ENCODE measurements at places on chromosomes 4 and X.

DNA sequence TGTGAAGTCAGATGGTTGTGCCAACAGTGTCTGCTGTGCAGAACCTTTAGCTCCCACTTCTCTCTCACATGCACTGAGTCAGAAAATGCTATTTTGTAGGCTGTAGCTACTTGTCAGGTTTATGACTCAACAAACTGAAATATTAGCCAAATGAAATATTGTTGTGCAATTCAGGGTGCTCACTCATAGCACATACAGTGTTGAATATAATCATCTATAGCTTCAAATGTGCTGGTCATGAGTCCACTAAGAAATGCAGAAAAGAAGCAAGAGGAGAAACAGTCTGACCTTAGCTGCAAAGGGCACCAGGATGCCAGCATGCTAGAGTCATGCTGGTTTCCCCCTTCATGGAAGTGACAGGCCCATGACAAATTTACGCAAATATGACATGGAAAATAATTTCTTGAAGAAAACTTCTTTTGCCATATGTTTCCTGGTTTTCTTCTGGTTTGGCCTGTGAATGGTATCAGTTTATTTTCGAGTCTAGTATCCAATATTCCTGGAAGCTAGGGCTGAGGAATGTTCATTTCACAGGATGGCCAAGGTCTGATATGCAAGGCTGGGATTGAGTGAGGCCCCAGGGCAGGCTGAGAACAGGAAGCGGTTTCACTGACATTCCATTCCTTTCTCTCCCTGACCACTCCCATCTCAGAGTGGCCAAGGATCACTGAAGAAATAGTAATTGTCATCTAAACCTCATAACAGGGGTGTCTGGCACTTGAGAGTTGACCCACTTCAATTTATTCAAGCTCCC, 10.3 kb upstream of the CXCL2 start:
- no peak for DNase-seq

DNA sequence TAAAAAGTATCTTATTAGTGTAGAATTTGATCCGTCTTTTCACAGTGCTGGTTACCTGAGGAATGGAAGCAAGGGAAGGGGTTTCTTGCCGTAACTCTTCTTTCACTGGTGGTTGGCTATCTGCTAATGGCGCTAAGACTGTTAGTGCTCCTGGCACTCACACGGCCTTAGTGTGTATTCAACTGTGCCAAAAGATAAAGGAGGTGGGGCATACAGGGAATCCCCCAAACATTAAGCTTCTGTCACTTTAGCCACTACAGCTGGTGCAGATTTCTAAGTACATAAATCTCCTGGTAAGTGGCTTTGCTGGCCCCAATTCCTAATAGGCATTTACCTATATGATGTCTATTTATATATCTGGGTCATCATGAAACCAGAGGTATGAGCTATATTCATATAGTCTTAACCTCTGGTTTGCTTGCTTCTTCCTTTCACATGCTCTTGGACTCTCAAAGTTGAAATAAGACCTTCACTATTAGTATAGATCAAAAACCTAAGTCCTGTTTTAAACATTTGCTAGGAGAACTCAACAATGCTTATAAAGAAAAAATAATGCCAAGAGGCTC, 95.1 kb downstream of the TSPAN7 start:
- DNase-seq, result peak; percentile 6

DNA sequence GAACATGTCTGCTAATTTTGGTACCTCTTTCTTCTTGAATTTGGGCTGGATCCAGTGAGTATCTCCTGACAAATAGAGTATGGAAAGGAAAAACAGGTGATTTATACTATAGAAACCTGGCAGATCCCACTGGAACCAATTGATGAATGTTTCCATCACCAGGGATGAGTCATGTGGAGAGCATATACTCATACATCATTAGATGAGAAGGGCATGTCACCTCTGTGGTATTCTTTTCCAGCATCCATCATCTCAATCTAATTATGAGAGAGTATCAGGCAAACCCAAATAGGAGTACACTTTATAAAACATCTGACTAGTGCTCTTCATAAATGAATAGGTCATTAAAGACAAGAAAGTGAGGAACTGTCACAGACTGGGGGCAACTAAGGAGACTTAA, 90.7 kb downstream of the CLDN22 start:
- no peak for DNase-seq

GRCh38 chrX:110006821-110007375, 4.0 kb downstream of the TMEM164 start:
- no peak for DNase-seq

- DNase-seq, result no peak
These were observed 54.8 kb downstream of the TBL1X start for GRCh38 chrX:9519546-9520216.

GRCh38 chrX:113275804-113276203, 435.2 kb upstream of the AMOT start:
- no peak for DNase-seq

GRCh38 chr4:86452422-86452891, 92.6 kb upstream of the MAPK10 start:
- no peak for DNase-seq

DNA sequence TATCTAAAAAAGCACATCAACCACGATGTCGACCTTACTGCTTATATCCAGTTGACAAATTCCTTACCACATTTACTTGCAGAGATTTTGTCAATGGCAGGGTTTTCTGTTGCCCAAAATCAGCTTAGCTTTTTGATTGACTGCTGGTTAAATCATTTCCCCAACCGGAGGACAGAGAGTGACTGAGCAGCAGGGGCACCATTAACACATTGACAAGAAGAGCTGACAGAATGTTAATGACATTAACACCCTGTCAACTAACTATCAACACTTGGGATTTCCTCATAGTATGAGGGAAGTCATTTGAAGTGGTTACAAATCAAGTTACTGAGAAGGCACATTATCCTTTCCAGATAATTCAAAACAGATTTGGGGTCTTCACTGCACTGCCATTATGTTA, 368.4 kb downstream of the RPA4 start:
- DNase-seq, result no peak

GRCh38 chrX:110245011-110245410, 72.9 kb downstream of the AMMECR1 start:
- no peak for DNase-seq

- DNase-seq, result no peak
These were observed 35.1 kb upstream of the TAPT1 start for GRCh38 chr4:16261313-16261878.
